GM13976 (cell line): ENCODE measurements at places on chromosomes 2 and 18.

- DNase-seq, result no peak
Observed at GRCh38 chr2:59463426-59463825, 1090.0 kb downstream of the BCL11A start.

DNA sequence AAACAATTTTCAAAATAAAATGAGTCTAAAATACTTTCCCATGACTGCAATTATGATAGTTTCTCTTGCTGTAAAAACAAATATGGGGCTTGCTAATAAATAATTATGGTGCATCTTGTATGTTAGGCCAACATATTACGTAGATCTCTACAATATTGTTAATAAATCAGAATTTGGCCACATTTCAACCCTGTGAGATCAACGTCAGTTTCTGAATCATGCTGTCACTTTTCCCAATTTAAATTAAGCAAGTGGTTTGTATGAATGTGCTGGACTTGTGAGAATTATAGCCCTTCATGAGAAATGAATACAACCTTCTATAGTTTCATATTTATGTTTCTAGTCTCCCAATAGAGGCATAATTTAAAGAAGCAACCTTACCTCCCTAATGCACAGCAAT lies 808.9 kb downstream of the SUCLG1 start:
- DNase-seq, result no peak

GRCh38 chr2:221399183-221399582 lies 172.9 kb downstream of the EPHA4 start:
- DNase-seq, result no peak

DNA sequence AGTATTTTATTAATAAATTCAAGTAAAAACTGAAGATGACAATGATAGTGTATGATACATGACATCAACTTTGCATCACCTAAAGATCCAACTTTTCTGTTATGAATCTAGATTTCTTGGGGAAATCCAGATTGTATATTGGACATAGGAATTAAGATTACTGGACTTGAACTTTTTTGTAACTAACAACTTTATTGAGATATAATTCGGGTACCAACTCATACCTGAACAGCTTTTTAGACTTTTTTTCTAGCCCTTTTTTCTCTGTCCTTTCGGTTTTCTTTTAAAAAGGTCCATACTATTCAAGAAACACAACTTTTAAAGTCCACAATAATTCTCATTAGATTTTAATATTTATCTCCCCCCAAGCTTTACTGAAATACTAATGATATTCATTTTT lies 1.1 kb upstream of the SOCS6 start:
- DNase-seq, result no peak

GRCh38 chr2:95275601-95276243 lies 1.5 kb downstream of the PROM2 start:
- DNase-seq, result no peak

- DNase-seq, result peak; percentile 53
Observed at GRCh38 chr2:216519154-216519762, 20.6 kb downstream of the RPL37A start.

DNA sequence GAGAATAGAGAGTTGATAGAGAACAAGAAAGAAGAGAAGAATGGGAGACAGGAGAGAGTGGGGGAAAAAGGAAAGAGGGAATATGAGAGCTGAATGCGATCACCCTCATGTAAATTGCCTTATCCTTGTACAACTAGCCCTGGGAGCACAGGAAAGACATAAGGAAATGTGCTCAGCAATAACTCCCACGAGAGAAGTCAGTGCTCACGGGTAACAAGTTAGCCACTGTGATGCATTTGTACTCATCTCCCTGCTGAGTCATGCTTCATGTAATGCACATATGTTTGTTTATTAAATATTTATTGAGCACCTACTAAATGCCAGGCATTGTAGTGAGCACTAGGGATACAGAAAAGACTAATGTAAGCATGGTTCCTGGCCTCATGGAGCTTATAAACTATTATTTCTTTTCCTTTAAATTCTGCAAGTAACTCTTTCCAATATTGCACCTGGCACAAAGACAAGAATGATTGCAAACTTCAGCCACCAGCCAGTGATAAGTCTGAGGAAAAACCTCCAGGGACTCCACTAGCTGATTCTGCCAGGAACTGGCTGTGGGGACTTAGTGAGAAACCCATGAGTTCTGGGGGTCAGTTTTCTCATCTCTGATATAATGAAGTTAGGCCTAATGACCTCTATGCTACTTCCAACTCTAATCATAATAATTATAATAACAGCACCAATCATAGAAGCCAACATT lies 124.1 kb downstream of the LNPK start:
- no peak for DNase-seq

- DNase-seq, result no peak
Observed at GRCh38 chr18:45719106-45719505, 4.9 kb upstream of the SLC14A1 start.

DNA sequence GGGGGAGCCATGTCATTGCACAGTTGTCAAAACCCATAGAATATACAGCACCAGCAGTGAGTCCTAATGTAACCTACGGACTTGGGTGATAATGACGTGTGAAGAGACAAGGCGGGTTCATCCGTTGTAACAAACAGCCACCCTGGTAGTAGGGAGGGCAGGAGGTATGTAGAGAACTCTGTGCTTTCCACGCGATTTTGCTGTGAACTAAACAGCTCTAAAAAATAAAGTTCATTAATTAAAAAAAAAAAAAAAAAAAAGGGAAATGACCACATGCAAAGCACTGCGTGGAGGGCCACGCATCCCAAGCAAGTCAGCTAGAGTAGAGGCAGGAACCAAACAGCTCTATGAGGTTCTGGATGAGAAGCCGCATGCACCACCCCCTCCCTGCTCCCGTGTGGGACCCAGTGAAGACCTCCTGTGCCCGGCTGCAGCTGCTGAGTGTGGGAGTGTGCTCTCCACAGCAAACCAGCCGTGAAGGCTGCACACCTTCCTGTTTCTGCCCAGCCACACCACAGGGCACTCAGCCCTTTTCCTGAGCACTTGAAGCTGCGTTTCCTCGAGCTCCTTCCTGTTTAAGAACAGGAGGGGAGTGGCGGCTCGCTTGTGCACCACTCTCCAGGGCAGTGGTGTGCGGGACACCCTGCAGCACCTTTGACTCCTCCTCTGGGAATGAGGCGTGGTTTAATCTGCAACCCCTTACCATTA lies 65.6 kb downstream of the ODC1 start:
- no peak for DNase-seq
